AG10803 (cell line): ENCODE measurements at places on chromosomes 16 and 17.
A peak's percentile ranks its signal among the peaks of the same experiment; 100 is the strongest.

GRCh38 chr16:1362807-1363206 lies 11.1 kb downstream of the GNPTG start:
- DNase-seq, result no peak

DNA sequence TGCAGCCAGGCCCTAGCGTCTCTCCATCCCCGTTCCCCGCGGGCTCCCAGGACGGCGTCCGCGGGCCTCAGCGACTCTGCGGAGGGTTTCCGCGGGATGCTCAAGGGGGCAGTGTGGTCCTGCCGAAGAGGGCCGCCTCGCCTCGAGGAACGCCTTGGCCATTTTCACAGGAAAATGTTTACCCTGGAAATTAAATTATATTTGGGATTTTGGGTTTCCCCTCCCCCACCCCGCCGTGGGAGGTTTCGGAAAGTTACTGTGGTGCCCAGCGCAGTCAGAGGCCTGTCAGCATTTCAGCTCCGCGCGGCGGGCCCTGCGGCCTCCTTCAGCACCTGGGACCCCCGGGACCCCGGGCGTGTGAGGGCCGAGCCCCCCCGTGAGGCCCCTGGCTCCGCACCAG lies 94.5 kb downstream of the PCTP start:
- peak; percentile 31 for DNase-seq

DNA sequence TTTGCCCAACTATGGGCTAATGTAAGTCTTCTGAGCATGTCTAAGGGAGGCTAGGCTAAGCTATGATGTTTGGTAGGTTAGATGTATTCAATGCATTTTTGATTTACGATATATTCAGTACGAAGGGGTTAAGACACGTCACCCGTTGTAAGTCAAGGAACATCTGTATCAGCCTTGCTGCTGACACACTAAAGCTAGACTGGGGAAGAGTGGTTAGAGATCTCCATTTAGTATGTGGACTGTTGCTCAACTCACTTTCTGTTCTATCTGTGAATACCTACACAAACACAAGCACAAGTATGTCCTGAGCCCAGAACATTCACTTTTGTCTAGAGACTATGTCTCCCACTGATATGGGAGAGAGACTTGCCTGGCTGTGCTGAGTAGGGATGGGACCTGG lies 71.5 kb downstream of the VMP1 start:
- no peak for DNase-seq

GRCh38 chr17:48732688-48733629 lies 4.4 kb upstream of the HOXB13 start:
- DNase-seq, result no peak

DNA sequence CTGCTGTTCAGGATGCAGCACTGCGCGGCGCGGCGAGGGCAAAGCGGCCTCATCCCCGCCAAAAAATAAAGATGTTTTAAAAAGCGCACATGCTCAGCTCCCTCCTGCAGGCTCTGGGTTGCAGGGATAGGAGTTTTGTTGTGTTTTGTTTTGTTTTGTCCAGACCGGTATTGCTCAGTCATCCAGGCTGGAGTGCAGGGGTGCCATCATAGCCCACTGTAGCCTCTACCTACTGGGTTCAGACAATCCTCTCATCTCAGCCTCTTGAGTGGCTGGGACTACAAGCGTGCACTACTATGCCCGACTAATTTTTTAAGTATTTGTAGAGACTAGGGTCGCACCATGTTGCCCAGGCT lies 636 bp downstream of the WWOX start:
- peak; percentile 17 for DNase-seq

DNA sequence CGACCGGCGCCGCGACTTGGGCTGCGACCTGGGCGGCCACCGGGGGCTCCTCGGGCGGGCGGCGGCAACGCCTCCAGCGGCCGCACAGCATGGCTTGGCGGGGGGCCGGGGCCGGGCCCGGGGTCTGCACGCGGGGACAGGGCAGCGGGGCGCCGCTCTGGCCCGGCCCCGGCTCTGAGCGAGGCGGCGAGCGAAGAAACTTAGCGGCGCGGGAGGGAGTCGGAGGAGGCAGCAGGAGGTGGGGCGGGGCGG lies at the start of gene PLCD3:
TSS of gene PLCD3 (minus strand) at position 196 of the 252 bp plus-strand sequence. CDS start at position 91, 105 bp downstream.
- DNase-seq, result no peak

DNA sequence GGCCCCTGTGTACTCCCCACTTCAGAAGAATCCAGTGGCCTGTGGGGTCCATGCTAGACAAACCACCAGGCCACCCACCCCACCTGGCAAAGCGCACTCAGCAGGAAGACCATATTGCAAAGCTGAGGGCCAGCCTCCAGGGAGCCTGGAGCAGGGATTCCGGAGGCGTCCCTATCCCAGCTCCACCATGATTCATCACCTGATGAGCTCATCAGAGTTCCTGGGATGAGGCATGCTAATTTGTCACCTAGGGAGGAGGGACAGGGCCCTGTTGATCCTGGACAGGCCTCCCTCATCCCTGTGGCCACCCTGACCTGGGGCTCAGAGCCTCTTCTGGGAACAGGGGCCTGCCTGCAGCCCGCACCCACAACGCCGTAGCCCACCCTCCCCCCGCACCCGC lies 131.6 kb upstream of the PLCG2 start:
- peak; percentile 47 for DNase-seq

DNA sequence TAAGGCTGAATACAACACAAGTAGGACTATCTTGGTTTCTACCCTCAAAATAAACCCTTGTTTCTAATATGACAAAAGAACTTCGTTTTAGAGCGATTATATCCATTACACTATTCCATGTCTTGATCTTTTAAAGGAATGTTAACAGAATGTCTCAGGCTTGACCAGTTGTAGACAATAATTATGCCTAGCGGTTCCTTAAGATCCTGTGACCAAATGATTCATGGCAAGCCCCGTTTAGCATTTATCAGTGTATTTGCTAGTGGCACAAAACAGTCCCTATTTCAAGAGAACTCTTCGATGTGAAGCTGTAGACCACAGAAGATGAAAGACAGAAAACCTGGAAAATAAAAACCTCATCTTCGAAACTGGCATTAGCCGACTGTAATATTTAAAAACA lies 200.9 kb upstream of the SOX9 start:
- DNase-seq, result no peak

DNA sequence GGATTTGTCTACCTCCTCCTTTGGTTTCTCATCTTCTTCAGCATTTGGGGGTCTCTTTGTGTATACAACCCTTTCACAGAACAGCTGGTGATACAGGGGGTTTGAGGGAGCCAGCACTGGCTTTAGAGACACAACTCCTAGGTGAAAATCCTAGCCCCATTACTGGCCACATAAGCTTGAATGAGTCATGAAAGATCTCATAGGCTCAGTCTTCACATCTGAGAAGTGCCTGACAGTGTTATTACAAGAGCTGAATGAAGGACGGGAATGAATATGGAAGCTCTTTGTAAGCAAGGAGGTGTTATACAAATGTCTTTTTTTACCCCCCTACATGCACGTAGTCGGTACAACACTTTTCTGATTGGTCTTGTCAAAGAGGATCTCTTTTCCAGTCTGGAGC lies 1.7 kb upstream of the B4GALNT2 start:
- no peak for DNase-seq
